ENCODE measurements at places on chromosomes 11 and 22.

- no peak for DNase-seq
These were observed 154.2 kb upstream of the TTC12 start for GRCh38 chr11:113159988-113160807.

GRCh38 chr11:60867871-60868681, 734 bp downstream of the ZP1 start:
- DNase-seq: no peak

DNA sequence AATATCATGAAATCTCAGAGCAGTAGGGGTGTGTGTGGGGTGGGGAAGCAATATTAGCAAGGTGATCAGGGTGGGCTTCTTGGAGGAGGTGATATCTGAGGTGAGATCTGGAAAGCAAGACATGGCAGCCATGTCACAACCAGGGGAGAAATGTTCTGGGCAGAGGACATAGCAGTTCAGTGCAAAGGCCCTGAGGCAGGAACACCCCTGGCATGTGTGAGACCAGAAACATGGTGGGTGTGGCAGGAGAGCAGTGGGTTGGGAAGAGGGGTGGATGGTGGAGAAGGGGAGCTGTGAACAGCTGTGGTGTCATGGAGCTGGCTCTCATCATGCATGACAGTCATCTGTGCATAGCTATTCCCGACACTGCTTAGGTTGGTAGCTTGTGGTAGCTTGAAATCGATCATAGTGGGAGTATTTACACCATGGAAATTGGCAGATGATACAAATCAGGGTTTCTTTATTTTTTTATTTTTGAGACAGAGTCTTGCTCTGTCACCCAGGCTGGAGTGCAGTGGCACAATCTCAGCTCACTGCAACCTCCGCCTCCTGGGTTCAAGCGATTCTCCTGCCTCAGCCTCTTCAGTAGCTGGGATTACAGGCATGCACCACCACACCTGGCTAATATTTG, 17.9 kb upstream of the MPPED1 start:
- no peak for DNase-seq

DNA sequence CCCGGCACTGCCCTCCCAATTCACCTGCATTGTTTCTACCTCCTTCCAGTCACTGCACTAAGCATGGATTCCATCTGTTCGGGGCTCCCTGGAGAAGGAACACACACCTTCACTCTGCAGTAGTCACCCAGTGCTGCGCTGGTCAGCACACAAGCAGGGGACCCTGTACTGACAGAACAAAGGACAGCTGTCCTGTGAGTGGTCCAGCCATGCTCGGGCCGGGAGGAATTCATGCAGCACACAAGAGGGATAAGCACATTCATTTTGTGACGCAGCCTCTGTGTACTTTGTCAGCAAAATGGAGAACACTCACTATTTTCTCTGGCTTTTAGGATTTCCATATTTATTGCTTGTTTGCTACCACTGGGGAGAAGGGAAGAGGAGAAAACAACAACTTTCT, 167.3 kb downstream of the NTM start:
- no peak for DNase-seq

DNA sequence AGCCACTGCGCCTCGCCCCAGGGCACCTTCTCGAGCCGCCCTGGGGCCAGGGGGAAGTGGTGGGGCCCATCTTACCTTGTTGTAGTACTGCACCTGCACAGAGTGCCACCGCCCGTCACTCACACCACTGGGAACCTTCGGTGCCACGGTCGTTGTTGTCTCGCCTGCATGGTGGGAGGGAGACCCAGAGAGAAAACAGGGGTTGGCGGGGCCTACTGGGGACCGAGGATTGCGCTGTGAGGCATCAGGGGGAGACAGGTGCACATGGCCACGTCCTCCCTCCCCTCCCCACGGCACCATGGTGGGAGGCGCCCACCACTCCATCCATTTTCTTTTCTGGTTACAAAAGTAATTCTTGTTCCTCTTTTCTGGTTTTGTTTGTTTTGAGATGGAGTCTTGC, 97.8 kb downstream of the TRMU start:
- no peak for DNase-seq

DNA sequence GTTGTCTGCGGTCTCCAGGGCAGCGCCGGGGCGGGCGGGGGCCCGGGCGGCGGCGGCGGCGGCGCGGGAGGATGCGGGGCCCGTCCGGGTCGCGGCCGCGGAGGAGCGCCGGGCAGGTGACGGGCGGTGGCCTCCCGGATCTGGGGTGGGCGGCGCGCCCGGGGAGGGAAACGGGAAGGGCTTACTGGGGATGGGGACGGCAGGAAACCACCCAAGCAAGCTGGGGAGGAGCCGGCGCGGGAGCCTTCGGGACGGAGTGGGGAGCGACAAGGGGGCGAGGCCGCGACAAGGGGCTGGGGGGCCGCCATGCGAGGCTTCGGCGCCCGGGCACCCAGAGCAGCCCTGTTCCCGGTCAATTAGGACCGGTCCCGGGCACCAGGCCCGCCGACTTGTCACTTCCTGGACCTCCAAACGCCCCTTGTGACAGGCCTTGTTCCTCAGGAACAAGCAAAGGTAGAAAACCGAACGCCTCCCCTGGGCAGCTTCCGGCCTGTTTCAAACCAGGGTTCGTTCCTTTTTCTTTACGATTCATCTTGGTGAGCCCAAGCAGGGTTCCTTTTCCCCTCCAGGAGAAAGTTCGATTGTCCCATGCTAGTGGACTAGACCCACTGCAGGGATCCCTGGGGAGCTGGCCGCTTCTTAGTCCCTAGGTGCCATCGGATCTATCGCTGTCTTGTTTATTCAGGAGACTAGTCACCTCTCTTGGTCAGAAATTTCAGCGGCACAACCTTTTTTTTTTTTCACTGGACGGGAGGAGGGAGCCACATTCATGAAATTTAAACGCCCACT, 492 bp downstream of the JHY start:
- DNase-seq: peak; percentile 16

GRCh38 chr11:61973476-61974162, 6.2 kb upstream of the FTH1 start:
- DNase-seq: no peak

DNA sequence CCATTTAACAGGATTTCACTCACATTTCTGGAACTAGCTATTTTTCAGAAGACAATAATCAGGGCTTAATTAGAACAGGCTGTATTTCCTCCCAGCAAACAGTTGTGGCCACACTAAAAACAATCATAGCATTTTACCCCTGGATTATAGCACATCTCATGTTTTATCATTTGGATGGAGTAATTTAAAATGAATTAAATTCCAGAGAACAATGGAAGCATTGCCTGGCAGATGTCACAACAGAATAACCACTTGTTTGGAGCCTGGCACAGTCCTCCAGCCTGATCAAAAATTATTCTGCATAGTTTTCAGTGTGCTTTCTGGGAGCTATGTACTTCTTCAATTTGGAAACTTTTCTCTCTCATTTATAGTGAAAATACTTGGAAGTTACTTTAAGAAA, 9.2 kb downstream of the PRSS23 start:
- DNase-seq: no peak

- no peak for DNase-seq
These were observed 20.9 kb downstream of the ATXN10 start for GRCh38 chr22:45692549-45692948.

GRCh38 chr11:70619591-70619990, 221.3 kb downstream of the CTTN start:
- no peak for DNase-seq

GRCh38 chr11:9158898-9159391, 67.5 kb upstream of the SCUBE2 start:
- no peak for DNase-seq

GRCh38 chr22:46902998-46903916, 140.8 kb downstream of the TBC1D22A start:
- no peak for DNase-seq

GRCh38 chr11:130603335-130603906, 155.0 kb downstream of the ADAMTS15 start:
- DNase-seq: no peak

DNA sequence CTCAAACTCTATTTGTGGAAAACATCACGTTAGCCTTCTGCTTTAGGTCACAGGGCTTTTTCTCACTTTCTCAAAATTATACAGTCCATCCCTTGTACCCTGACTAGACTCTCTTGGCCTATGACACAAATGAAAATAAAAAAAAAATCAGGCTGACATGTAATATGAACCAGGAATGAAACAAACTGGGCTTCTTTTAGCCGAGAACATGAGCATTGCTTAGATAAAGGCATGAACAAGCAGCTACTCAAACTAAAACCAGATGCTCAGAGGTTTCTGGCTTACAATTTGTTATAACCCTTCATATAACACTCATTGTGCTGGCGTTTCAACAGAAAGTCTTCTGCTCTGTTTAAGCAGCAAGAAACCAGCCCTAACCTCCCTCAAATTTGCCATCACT, 265.5 kb upstream of the NARS2 start:
- DNase-seq: no peak

DNA sequence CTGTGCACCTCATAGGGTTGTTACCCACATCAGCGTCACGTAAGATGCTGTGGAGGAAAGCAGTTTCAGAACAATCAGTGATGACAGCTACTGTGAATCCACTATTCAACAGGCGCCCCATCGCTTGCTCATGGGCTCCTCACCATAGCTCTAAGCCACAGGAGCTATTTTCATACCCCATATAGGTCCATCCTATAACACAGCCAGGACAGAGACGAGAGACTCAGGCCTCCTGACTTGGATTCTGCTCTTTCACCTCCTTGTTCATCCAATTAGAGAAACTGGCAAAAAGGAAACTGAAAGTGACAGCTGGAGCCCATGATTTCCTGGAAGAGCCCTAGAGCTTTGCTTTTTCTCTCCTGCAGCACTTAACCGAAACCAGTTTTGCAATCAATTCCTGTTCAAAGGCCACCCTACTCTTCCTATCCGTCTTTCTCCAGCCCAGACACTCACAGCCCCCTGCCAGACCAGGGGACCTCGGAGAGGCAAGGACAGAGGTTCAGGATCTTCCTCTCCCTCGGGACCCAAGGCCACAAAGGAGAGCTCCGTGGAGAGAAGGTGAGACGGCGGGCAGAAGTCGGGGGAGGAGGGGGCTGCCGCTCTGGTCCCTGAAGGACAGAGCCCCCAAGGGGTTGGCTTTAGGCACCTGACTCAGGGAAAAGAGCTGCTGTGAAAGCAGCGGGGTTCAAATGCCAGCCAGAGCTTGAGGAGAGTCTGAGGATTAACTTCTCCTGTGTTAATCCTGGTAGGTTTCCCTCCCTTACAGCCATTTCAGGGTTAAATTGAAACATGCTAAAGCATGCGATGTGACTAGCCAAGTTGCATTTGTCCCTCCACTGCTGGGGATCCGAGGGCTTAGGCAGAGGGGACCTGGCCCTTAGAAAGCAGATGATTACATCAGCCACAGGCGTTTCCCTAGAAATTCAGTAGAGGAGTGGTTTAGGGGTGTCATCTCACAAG, at the start of gene APOL6:
Gene APOL6 (plus strand): TSS at position 381 of the 960 bp plus-strand sequence. CDS start 7,980 bp downstream, outside the sequence.
- DNase-seq: no peak

GRCh38 chr11:20311444-20311843, 52.1 kb upstream of the HTATIP2 start:
- DNase-seq: no peak

- DNase-seq: no peak
These were observed 43.4 kb downstream of the APOL5 start for GRCh38 chr22:35761037-35761436.

- no peak for DNase-seq
These were observed 14.9 kb downstream of the DCPS start for GRCh38 chr11:126318574-126319373.

GRCh38 chr11:76699451-76700091, 29.0 kb upstream of the LRRC32 start:
- DNase-seq: no peak

GRCh38 chr22:19352766-19353165, 61.2 kb upstream of the CLTCL1 start:
- DNase-seq: no peak

- peak; percentile 50 for DNase-seq
These were observed 64.5 kb downstream of the AMBRA1 start for GRCh38 chr11:46529095-46529905.

- no peak for DNase-seq
These were observed 4.3 kb downstream of the GRK2 start for GRCh38 chr11:67270256-67271204.

DNA sequence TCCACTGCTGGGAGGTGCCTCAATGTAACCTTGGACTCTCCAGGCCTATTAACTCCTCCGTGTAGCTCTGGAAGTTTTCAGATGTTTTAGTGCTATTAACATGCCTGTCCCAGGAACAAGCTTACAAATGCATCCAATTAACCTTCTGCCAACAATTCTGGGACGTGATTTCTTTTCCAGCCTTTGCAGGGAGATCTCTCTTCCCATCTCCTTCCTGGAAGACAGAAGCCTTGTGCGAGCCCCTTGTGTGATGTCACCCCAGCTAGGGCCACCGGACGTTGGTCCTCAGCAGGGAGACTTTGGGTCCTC, 47.7 kb upstream of the SYT7 start:
- DNase-seq: no peak

- no peak for DNase-seq
These were observed 63.0 kb upstream of the PITPNB start for GRCh38 chr22:27982106-27982505.

GRCh38 chr11:128879817-128880216, 11.3 kb upstream of the KCNJ5 start:
- no peak for DNase-seq

- DNase-seq: no peak
These were observed 397.0 kb downstream of the METTL15 start for GRCh38 chr11:28505232-28505631.

DNA sequence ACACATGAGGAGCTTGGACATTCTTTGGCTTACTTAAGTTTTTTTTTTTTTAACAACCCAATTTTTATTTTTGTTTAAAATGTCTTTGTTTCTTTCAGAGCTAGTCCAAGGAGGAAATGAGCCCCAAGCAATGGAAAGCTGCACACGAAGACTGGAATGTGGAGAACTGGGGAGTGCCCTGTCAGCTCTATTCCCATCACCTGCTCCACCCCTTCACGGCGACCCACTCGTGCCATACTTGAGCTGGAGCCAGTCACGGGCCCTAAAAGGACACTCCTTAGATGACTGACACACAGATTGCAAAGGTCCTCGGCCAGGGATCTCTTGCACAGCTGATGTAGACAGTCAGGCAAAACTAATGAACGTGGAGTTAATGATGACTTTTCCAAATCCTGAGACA, 10.6 kb upstream of the SLC25A18 start:
- no peak for DNase-seq

DNA sequence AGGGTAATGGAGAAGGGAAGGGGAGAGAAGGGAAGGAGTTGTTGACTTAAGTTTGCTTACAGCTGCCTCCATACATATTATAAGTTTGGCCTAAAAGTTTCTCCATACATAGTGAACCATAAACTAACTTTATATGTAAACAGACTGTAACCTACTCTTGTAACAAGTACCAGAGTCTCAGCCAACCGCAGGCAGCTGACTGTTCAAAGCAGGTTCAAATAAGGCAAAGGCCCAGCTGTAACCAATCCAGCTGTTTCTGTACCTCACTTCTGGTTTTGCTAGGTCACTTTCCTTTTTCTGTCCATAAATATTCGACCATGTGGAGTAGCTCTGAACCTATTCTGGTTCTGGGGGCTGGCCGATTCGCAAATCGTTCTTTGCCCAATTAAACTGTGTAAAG, 591.2 kb downstream of the INSC start:
- no peak for DNase-seq

- no peak for DNase-seq
These were observed 65.2 kb upstream of the A4GALT start for GRCh38 chr22:42785706-42786499.

All from activated T-helper 1 cell treated with anti-CD3 and anti-CD28 coated beads, Interleukin-2, amount 50 U/mL, for 16 hours (primary cell).